ENCODE measurements at places on chromosomes 16 and 17.
A peak's percentile ranks its signal among the peaks of the same experiment; 100 is the strongest.

- no peak for DNase-seq
These were observed 22.5 kb upstream of the LRRC37A3 start for GRCh38 chr17:64941761-64942160.

GRCh38 chr16:14056970-14057369, 14.1 kb upstream of the MRTFB start:
- DNase-seq, result no peak

DNA sequence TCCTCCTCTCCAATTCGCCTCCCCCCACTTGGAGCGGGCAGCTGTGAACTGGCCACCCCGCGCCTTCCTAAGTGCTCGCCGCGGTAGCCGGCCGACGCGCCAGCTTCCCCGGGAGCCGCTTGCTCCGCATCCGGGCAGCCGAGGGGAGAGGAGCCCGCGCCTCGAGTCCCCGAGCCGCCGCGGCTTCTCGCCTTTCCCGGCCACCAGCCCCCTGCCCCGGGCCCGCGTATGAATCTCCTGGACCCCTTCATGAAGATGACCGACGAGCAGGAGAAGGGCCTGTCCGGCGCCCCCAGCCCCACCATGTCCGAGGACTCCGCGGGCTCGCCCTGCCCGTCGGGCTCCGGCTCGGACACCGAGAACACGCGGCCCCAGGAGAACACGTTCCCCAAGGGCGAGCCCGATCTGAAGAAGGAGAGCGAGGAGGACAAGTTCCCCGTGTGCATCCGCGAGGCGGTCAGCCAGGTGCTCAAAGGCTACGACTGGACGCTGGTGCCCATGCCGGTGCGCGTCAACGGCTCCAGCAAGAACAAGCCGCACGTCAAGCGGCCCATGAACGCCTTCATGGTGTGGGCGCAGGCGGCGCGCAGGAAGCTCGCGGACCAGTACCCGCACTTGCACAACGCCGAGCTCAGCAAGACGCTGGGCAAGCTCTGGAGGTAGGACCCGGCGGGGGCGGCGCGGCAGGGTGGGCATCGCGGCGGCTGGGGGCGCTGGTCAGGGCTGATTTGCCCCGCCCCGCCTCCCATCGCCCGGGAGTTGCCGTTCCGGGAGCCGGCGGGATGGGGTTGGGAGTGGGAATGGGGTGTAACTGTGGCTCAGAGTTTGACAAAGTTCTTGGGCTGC, 567 bp downstream of the SOX9 start:
- no peak for DNase-seq

- no peak for DNase-seq
These were observed 57.4 kb upstream of the ERN1 start for GRCh38 chr17:64187093-64187895.

DNA sequence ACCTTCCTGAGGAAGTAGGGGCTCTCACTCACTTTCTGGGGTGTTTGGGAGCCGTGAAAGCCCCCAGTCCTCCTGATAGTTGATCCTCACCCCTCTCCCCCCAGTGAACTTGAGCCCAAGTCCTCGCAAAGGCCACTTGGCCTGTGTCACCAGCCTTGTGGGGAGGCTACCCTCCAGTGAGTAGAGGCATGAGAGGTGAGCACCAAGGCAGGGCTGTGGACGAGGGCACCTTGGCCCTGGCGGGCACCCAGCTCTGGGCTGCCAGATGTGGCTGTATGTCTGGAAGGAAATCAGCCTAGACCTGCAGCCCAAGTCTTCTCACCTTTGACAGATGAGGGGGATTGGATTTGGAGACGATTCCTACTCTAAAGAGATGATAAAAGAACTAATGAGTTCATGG, 3.1 kb downstream of the TTYH2 start:
- DNase-seq, result no peak

GRCh38 chr17:17200831-17201230, 5.3 kb downstream of the PLD6 start:
- DNase-seq, result no peak

GRCh38 chr17:20206591-20206990, 197.4 kb downstream of the SPECC1 start:
- no peak for DNase-seq

GRCh38 chr16:67277294-67277998, 1.9 kb upstream of the PLEKHG4 start:
- no peak for DNase-seq

DNA sequence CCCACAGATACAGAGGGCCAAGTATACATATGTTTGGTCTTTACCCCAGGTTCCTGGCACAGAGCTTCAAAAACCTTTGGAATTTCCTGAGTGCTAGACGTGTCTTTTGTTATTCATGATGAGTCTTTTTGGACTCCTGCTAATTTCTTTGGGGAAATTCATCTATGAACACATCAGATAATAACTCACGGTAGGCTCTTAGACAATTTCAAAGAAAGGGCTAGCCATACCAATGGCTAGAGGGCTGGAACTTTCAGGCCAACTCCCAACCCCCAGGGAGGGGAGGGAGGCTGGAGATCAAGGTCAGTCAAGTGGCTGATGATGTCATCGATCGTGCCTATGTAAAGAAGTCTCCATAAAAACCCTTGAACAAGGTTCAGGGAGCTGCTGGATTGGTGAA, 101.9 kb downstream of the STX8 start:
- no peak for DNase-seq

- DNase-seq, result no peak
These were observed 568.3 kb upstream of the SALL1 start for GRCh38 chr16:51719376-51719775.

DNA sequence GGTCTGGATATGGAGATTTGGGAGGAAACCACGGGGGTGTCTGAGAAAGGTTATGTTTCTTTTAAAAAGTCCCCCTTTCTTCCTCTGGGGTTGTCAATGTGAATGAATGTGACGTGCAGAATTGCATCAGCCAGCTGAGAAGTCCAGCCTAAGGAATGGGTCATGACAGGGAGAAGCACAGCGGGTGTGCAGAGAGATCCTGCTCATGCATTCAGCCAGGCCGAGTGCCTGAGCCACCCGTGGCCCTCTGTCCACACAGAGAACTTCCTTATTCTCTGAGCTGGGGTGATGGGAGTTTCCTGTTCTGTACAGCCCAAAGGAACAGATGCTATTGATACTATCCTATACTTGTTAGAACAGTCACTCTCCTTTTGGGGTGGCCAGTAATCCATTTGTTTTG, 117.9 kb downstream of the CPPED1 start:
- DNase-seq, result peak; percentile 41

DNA sequence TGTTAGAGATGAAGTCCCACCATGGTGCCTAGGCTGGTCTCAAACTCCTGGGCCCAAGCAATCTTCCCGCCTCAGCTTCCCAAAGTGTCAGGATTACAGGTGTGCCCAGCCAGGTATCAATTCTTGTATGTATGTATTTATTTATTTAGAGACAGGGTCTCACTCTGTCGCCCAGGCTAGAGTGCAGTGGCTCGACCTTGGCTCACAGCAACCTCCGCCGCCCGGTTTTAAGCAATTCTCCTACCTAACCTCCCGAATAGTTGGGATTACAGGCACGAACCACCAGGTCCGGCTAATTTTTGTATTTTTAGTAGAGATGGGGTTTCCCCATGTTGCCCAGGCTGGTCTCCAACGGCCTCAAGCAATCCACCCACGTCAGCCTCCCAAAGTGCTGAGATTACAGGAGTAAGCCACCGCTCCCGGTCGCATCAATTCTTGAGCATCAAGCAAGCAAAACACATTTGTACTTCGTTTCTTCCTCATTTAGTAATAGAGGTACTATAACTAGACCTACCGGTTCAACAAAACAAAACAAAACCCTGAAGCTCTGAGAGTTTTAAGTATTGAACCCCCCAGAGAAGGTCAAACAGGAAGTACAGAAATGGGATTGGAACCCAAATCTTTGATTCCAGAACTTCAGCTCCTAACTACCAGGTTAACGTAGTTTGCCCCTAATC, 1.0 kb upstream of the ZNF500 start:
- no peak for DNase-seq

- no peak for DNase-seq
These were observed 464.5 kb downstream of the WWOX start for GRCh38 chr16:78563905-78564304.

GRCh38 chr17:39755554-39756379, 18.0 kb downstream of the GRB7 start:
- no peak for DNase-seq

- DNase-seq, result no peak
These were observed 4.0 kb downstream of the WNT3 start for GRCh38 chr17:46814446-46814845.

GRCh38 chr16:62652441-62653120, 616.3 kb upstream of the CDH8 start:
- no peak for DNase-seq

DNA sequence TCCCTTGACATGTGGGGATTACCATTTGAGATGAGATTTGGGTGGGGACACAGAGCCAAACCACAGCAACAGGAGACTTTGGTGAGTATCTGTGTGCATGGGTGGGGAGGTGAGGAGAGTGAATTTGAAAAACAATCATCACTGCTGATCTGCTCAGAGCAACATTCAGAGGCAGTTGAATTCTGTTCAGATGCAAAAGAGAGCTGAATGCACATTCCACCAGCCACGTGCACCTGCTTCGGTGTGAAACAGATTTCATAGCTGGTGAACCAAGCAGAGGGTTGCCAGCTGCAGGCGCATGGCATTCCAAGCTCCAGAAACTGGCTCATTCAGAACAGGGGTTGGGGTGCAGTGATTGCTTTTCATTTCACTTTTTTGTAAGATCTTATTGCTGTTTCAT, 233.1 kb upstream of the FOXF1 start:
- DNase-seq, result no peak

- peak; percentile 72 for DNase-seq
These were observed at the start of gene NKD1 for GRCh38 chr16:50548125-50548908. Gene NKD1 (plus strand): TSS chr16:50548396. CDS start chr16:50548554, 158 bp downstream.

DNA sequence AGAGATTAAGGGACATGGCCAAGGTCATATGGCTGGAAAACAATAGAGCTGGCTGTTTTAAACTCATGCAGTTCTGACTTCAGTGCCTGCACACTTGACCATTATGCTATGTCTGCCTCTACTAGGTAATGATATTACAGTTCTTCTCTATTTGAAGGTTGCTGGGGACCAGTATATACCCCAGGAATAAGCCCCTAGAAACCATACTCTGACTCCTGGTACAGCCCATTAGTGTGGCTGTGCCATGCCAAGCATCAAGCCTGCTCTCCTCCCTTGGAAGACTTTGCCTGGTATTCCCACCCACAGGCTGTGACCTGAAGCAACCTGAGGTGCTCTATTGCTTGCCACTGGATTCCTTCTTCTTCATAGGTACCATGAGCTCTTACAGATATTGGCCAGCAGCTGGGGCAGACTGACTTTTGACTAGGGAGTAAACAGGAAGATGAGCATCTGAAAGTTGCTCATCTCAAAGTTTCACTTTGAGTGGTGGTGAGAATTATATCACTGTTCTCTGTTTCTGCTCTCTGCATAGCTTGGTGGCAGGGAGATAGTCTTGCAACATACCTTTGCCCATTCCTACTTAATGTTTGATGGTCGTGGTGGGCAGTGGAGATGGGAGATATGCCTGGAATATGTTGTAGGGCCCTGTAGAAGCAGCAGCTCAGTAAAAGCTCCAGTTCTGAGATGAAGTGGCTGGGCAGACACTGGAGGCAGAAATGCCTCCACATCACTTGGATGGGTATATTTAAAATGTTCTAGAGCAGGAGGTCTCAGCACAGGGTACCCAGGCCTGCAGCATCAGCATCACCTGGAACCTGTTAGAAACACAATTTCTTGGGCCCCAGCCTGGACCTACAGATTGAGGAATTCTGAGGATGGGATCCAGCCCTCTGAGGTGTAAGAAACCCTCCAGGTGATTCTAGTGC, 274.7 kb downstream of the HS3ST4 start:
- DNase-seq, result no peak
